Glutamatergic neuron (in vitro differentiated cells): ENCODE measurements at places on chromosomes 2 and 18. TPM values are rescaled to one million over a fixed set of nuclear protein-coding genes. Genes with fewer than 3 reads are reported as not detected.

DNA sequence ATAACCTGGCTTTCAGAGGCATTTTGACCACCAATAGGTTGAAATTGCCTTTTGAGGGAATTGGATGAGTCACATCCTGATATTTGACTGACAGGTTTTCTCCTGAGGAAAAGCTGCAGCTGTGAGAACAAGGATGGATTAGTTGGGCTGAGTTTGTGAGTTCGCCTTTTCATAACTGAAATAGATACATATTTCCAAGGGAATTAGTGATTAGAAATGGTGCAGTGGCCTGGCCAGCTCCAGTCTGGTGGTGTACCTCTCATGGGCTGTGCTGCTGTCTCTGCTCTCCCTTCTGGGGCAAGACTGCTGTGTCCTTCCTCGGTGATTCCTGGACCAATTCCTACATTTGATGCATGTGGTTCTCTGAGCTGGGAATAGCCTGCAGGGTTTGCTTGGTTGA, 341.3 kb downstream of the TSN start:
- H3K4me1 ChIP-seq = peaks cover 6% of the 10 kb centered on the region
- peaks cover 1% of the 10 kb centered on the region for H3K27me3 ChIP-seq
- no peak for DNase-seq
- no peaks in the 10 kb centered on the region for H3K36me3 ChIP-seq
- H3K27ac ChIP-seq = no peak overlapping the region

GRCh38 chr2:170204298-170204951, 26.5 kb downstream of the MYO3B start:
- no peak overlapping the region for H3K27ac ChIP-seq
- peaks cover 8% of the 10 kb centered on the region for H3K36me3 ChIP-seq
- H3K4me3 ChIP-seq = no peak overlapping the region
- no peak for DNase-seq
- H3K4me1 ChIP-seq = no peaks in the 10 kb centered on the region
- H3K27me3 ChIP-seq = no peaks in the 10 kb centered on the region

The MOCOS gene
- 1.3 TPM for total RNA-seq

DNA sequence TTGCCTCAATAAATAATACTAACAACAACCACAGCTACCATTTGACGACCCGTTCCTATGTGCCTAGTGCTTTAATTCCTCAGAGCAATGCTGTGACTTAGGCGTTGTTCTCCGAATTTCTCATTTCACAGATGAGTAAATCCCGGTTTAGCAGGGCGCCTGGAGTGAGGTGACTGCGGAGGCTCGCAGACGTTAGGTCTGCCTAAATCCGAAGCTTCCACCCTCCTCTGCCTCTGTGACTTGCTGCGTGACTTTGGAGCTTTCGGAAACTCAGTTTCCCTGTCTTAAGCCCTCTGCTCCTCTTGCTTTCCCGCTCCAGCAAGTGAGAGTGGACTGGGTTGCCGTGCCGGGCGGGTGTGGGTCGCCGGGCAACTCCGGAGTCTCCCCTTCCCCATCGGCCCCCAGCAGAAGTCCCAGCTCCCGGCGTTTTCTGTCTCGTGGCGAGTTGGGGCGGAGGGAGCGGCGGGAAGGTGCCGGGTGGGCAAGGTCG, 711 bp upstream of the ATOH8 start:
- DNase-seq = peak; percentile 41
- H3K27me3 ChIP-seq = peaks cover 11% of the 10 kb centered on the region
- H3K4me3 ChIP-seq = peak overlapping the region; percentile 49
- no peaks in the 10 kb centered on the region for H3K36me3 ChIP-seq

GRCh38 chr2:40874380-40874779, 422.5 kb upstream of the SLC8A1 start:
- no peaks in the 10 kb centered on the region for H3K27me3 ChIP-seq
- DNase-seq = no peak
- no peaks in the 10 kb centered on the region for H3K36me3 ChIP-seq
- H3K27ac ChIP-seq = no peak overlapping the region

DNA sequence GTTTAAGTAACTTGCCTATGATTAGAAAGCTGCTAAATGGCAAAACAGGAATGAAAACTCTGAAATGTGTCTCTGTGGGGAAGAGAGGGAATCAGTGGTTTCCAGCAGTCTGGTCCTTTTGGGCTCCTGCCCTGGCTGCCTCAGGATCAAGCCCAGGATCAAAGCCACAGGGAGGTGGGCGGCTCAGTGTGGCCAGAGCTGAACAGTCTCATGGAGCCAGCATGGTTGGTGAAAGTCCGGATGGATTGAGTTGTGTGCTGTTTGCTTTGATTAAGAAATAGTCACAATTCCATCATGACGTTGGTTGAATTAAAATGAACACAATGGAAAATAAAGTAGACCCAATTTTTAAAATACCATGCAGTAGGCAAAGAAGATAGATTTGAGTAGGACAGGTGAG, 344.2 kb downstream of the LPIN1 start:
- no peak overlapping the region for H3K4me3 ChIP-seq
- no peak overlapping the region for H3K27ac ChIP-seq
- no peaks in the 10 kb centered on the region for H3K4me1 ChIP-seq
- H3K36me3 ChIP-seq = no peaks in the 10 kb centered on the region
- H3K27me3 ChIP-seq = no peaks in the 10 kb centered on the region

GRCh38 chr2:234422273-234422732, 74.6 kb downstream of the ARL4C start:
- H3K4me1 ChIP-seq = no peaks in the 10 kb centered on the region
- H3K27ac ChIP-seq = no peak overlapping the region
- H3K36me3 ChIP-seq = peaks cover 7% of the 10 kb centered on the region
- no peak overlapping the region for H3K4me3 ChIP-seq
- DNase-seq = no peak
- peaks cover 7% of the 10 kb centered on the region for H3K27me3 ChIP-seq

- peaks cover 11% of the 10 kb centered on the region for H3K36me3 ChIP-seq
- no peak for DNase-seq
These were observed 2.4 kb downstream of the SRD5A2 start for GRCh38 chr2:31578316-31578715.

DNA sequence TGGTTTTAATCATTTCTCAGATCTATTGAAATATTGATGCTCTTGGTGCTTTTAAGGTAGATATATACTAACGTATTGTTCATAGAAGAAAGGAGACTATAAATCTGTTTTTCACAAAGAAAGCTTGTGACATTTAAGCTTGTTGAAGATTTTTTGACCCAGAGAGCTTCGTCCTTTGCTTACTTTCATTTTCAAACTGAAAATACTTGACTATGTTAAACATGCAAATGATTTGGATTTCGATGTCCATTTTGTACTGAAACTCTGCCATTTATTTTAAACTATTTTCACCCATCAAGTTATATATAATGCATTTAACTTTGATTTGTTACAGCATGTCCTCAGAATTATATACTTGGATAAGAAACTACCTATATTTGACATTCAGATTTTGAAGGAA, 85.2 kb downstream of the SLC4A10 start:
- no peaks in the 10 kb centered on the region for H3K36me3 ChIP-seq
- H3K27ac ChIP-seq = no peak overlapping the region
- H3K27me3 ChIP-seq = no peaks in the 10 kb centered on the region

The VSNL1 gene
- 6.1 TPM for total RNA-seq

GRCh38 chr18:27608174-27608573, 423.1 kb upstream of the CHST9 start:
- H3K27ac ChIP-seq = no peak overlapping the region
- no peak for DNase-seq
- H3K4me1 ChIP-seq = peaks cover 7% of the 10 kb centered on the region
- H3K4me3 ChIP-seq = no peak overlapping the region
- no peaks in the 10 kb centered on the region for H3K27me3 ChIP-seq

DNA sequence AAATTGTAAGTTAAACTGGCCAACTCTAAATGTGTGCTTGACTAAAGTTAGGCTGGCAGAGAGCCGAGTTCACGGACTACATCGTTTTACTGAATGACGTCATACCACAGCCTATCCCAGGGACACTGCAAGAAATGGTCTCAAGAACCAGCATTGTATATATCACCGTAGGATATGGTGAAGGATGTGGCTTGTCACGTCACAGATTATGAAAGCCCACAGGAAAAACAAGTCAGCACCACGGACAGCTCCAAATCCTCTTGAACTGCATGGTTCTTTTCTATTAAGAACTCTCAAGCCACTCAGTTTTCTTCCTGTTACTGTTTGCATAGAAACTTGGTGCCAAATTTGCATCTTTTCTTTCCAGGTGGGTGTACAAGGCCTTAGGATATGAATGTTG, 85.1 kb upstream of the ACAA2 start:
- no peak for DNase-seq
- peaks cover 1% of the 10 kb centered on the region for H3K4me1 ChIP-seq
- H3K36me3 ChIP-seq = peaks cover 8% of the 10 kb centered on the region
- peaks cover 4% of the 10 kb centered on the region for H3K27me3 ChIP-seq

DNA sequence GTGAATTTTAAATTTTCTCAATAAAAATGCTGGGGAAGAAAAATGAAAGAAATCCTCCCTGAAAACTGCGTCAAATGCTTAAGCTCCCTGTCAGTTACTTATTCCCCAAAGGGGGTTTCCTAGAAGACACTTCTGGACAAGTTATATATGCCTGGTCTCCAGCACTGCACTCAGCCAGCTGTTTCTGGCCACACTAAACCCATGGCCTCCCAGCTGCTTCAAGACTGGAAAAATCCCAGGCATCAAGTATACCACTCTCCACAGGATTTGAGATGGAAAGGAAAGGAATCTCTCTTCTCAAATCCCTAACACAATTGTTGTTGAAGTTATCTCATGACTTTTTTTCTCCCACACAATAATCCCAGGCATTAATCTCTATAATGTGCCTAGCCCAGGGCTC, 245.7 kb downstream of the NBAS start:
- peaks cover 2% of the 10 kb centered on the region for H3K27me3 ChIP-seq
- H3K27ac ChIP-seq = no peak overlapping the region
- H3K4me3 ChIP-seq = no peak overlapping the region
- no peak for DNase-seq
- peaks cover 1% of the 10 kb centered on the region for H3K4me1 ChIP-seq

The SDC1 gene
- 0.93 TPM for total RNA-seq
